ENCODE measurements at places on chromosomes 12 and 14.

- DNase-seq: no peak
Observed at GRCh38 chr12:1083151-1083888, 92.3 kb downstream of the ERC1 start.

DNA sequence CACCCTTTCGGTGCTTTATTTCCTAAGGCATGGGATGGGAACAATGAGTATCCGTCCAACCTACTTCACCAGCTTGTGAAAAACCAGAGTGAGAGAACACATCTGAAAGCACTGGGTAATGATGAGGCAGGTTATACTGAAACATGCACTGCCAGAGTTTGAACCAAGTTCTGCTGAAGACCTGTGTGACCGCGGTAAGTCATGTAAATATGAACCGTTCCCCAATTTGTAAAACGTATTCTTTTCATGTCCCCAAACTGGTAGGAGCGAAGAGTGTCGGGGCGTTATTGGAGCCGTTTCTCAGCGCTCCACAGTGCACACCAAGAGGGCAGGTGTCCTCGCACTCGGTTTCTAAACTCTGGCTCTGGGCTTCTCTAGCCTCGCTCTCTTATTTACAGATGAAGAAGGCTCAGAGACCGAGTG, 788 bp upstream of the NGDN start:
- DNase-seq: no peak

DNA sequence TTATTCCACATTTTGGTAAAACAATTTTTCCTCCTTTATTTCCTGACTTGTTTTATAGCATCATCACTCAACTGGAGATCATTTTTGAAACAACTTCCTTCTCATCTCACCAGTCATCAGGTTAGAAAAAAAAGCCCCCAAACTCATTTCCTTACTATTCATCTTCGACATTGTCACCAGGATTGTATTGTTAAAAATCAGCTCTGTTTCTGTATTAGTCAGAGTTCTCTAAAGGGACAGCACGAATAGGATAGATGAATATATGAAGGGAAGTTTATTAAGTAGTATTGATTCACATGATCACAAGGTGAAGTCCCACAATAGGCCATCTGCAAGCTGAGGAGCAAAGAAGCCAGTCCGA, 392.6 kb downstream of the FUT8 start:
- no peak for DNase-seq

DNA sequence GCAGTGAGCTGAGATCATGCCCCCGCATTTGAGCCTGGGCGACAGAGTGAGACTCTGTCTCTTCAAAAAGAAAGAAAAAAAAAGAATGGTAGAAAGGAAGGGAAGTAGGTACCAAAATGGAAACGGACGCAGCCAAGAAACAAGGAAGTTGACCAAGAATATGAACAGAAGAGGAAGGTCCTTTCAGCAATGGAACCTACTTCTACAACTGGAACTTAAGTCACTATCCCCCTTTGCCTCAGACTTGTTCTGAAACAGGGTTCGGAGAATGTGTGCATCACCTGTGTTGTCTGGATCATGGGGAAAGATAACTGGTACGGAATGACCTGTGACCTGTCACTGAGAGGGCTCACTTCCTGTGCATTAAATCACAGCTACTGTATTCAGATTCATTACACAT, 43.9 kb upstream of the RNASE1 start:
- DNase-seq: no peak

DNA sequence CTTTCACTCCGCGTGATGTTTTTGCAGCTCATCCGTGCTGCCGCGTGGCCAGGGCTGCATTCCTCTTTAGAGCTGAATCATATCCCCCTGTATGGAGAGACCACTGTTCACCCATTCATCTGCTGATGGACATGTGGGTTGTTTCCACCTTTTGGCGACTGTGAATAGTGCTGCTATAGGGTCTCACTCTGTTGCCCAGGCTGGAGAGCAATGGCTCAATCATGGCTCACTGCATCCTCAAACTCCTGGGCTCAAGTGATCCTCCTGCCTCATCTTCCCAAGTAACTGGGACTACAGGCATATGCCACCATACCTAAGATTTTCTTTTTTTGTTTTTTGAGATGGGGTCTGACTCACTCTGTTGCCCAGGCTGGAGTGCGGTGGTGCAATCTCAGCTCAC, 36.5 kb downstream of the RILPL1 start:
- no peak for DNase-seq

GRCh38 chr12:58067610-58068387, 126.4 kb downstream of the ATP23 start:
- DNase-seq: no peak
